ENCODE measurements at places on chromosomes 2 and 18.

- DNase-seq, result peak; percentile 85
These were observed 4.9 kb upstream of the STK17B start for GRCh38 chr2:196176142-196176738.

DNA sequence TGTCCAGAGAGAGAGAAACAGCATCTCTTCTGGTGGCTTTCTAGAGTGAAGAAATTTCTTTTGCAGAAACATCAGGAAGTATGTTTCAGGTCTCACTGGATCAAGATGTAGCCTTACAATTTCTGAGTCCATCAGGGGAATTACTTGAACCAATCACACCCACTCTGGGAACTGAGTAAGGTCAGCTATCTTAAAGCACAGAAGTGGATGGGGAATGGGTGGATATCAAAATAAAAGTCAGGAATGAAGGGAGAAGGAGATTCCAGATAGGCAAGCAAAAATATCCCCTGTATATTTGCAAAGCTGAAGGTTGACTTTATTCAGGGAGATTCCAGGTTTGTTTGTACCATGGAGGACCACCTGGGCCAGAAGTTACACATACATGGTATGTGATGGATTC lies 188.0 kb downstream of the CYRIA start:
- no peak for DNase-seq

DNA sequence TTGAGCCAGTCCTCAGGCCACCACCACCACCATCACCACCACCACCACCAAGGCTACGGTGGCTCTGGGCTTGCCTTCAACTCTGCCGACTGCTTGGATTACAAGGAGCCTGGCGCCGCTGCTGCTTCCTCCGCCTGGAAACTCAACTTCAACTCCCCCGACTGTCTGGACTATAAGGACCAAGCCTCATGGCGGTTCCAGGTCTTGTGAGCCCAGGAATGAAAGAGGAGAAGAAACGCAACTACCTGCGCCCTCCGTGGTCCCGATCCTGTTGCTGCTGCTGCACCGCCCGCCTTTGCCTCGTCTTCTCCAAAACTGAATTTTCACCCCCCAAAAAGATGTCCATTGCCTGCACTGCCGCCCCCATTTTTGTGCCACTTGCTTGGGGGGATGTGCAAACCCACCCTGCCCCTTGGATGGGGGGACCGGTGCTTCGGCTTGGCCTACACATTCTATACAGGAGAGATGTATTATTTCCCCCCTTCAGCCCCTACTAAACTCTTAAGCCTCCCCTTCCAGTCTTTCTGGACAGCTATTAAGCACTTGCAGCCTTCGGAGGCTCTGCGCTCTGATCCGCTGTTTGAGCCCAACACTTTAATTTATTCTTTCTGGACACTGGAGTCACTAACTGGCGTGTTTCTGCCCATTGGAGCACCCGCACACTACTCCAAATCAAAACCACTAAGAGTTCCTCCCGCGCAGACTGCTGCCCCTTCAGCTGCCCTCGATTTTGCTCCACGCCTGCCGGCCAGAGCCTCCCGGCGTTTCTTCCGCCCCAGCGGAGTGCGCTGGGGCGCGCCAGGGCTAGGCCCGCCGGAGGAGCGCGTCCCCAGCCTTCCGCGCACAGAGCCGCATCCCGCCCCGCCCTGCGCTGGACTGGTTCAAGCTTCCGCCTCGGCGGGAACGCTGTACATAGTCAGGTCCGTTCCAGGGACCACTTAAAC lies 5.7 kb downstream of the OTX1 start:
- DNase-seq, result no peak

DNA sequence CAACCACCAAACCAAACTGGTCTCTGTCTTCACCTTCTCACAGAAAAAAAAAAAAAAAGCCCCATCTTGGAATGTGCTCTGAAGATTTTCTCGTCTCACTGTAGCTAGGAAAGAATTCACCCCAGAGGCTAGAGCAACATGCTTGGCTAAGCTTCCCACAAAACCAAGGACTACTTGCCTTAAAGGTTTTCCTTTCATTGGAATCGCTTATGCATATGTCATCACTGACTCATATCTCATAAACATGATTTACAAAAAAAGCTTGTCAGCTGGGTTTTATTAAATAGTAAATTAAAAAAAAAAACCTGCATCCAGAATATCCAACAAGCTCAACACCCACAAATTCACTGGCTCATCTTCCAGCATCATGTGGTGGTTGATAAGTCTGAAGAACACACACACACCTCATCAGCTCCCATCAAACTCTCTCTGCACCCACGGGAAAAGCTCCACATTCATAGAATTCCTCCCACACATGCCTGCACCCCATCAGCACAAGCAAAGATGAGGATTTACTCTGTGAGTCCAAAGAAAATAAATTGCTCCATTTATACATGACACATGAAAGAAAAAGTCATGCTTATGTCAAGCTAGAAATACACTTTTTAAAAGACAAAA lies 182.0 kb upstream of the TRIB2 start:
- DNase-seq, result no peak

DNA sequence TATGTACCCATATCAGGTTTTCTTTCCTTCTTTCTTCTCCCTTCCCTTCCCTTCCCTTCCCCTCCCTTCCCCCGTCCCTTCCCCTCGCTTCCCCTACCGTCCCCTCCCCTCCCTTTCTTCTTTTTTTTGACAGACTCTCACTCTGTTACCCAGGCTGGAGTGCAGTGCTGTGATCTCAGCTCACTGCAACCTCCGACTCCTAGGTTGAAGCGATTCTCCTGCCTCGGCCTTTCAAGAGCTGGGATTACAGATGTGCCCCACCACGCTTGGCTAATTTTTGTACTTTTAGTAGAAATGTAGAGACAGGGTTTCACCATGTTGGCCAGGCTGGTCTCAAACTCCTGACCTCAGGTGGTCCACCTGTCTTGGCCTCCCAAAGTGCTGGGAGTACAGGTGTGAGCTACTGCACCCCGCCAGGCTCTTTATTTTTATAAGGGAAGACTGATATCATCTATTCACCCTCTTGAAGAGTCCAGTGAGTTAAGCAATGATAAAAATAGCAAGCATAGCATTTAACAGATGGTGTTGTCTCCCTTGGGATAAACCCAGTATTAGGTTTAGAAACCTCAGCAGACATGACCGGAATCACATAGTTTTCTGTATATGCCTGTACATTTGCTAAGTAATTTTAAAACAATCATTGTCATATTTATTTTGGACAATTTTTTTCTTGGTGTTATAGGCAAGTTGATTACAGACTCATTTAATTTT lies 888.4 kb downstream of the TRIB2 start:
- DNase-seq, result no peak

GRCh38 chr18:519019-519879 lies 18.7 kb upstream of the COLEC12 start:
- DNase-seq, result no peak
